Right ventricle myocardium superior (tissue), 1 donor: ENCODE measurements at places on chromosomes 5 and 9. TPM values are rescaled to one million over a fixed set of nuclear protein-coding genes. Genes with fewer than 3 reads are reported as not detected.

GRCh38 chr9:136786451-136786850 lies 4.7 kb upstream of the TMEM141 start:
- DNase-seq = no peak

DNA sequence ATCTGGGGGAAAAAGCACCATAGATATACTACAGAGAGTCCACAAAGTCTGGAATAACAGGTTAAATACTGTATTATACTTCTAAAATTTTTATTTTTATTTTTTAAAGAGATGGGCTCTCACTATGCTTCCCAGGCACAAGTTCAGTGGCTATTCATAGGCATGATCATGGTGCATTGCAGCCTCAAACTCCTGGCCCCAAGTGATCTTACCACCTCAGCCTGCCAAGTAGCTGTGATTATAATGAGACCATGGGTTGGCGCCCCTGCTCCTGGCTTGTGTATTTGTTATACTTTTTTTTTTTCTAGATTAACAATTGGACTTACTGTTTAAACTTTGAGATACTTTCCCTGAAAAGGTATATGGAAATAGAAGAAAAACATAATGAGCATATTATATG lies 25.9 kb downstream of the ERBIN start:
- no peak for DNase-seq

- DNase-seq = peak; percentile 17
Observed at GRCh38 chr9:134971196-134971595, 53.5 kb upstream of the FCN1 start.

GRCh38 chr5:158384535-158385481 lies 525.9 kb upstream of the CLINT1 start:
- no peak for DNase-seq

DNA sequence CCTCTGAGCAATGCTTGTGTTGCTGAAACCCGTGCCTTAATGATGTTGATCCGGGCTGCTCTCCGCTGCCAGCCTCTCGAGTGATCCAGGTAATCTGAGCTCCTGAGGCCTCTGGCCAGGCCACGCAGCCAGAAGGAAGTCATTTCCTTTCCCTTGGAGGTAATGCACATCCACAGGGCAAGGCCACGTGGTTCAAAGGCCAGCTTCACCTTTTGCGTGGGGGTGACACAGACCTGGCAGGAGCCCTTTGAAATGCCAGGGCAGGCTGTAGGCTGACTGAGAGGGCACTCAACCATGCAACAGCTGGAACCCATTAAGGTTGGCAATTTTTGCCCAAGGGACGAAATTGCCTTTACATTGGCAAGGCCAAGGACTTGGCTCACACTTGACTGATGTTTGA lies 80.4 kb downstream of the LIX1 start:
- no peak for DNase-seq

- DNase-seq = no peak
Observed at GRCh38 chr9:73805111-73805510, 653.4 kb downstream of the ANXA1 start.

- DNase-seq = no peak
Observed at GRCh38 chr9:132673355-132673754, 3.1 kb downstream of the GTF3C4 start.

- no peak for DNase-seq
Observed at GRCh38 chr5:96516631-96517071, 83.6 kb upstream of the PCSK1 start.

- DNase-seq = no peak
Observed at GRCh38 chr5:171521219-171521633, 101.8 kb downstream of the FGF18 start.

DNA sequence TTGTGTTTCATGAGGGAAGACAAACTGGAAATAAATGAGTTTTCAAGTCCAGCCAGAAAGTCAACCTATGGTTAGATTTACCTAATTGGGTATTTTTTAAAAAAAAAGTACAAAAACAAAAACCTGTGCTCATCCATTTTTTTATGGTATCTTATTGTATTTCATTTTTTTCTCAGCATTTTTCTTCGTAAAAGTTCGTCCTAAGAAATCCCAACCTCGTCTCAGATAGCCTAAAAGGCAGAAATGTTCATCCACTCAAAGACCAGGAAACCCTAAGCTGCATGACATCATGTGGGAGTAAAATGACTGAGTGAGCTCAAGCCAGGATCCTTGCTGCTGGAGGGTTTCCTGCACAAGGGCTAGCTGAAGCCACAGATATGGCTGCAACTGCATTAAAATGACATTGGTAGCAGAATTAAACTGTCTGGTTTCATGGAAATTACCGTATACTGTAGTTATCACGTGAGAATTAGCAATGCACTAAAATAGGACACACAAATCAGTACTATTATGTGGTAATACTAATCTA lies 70.4 kb downstream of the NFIB start:
- DNase-seq = no peak

GRCh38 chr9:95313010-95313498 lies 4.5 kb downstream of the FANCC start:
- DNase-seq = peak; percentile 76

DNA sequence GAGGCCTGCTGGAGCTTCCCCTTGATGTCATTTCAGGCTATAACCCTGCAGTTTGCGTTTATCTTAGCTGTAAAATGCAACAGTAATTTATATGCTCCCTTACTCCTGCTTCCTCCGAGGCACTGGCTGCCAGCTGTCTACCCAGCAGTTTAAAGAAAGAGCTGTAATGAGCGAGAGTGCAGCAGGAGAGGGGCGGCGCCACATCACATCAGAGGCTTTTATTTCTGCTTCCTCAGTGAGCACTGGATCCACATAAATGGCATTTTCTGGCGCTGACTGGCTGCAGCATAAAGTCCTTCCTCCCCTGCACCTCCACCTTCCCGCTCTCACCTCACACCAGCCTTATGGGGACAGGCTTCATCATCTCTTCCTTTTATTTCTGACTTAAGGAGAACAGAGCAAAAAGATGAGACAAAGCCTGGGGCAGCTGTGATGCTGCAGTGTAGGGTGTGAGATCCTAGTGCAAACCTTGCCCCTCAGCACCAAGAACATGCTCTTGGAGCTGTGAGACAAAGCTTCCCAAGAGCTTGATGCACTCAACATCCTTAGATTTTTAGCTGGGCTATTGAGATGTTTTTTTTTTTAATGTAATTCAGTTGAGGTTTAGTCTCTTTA lies 829.6 kb upstream of the ZNF608 start:
- no peak for DNase-seq

- peak; percentile 34 for DNase-seq
Observed at GRCh38 chr9:134317400-134317789, 8.9 kb upstream of the RXRA start.

DNA sequence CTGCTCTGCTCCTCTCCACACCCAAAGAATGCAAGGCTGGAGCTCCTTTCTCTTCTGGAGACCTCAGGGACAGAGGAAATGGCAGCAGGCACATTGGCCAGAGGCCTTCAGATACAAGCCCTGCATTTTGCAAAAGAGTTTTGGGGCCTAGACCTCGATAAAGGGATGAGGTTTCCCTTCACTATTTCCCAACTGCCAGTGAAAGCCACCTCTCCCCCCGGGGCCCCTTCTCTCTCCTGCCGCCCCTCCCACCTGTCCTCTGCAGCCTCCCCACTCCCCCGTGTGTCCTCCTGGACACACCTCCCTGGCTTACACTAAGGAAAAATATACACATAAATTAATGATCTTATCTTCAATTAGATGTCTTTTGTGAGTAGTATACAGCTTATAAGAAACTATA lies 21.3 kb upstream of the LMNB1 start:
- DNase-seq = no peak

GRCh38 chr9:87783180-87783579 lies 57.3 kb downstream of the CTSL start:
- DNase-seq = no peak

- DNase-seq = no peak
Observed at GRCh38 chr9:79661886-79662536, 90.2 kb downstream of the TLE4 start.

DNA sequence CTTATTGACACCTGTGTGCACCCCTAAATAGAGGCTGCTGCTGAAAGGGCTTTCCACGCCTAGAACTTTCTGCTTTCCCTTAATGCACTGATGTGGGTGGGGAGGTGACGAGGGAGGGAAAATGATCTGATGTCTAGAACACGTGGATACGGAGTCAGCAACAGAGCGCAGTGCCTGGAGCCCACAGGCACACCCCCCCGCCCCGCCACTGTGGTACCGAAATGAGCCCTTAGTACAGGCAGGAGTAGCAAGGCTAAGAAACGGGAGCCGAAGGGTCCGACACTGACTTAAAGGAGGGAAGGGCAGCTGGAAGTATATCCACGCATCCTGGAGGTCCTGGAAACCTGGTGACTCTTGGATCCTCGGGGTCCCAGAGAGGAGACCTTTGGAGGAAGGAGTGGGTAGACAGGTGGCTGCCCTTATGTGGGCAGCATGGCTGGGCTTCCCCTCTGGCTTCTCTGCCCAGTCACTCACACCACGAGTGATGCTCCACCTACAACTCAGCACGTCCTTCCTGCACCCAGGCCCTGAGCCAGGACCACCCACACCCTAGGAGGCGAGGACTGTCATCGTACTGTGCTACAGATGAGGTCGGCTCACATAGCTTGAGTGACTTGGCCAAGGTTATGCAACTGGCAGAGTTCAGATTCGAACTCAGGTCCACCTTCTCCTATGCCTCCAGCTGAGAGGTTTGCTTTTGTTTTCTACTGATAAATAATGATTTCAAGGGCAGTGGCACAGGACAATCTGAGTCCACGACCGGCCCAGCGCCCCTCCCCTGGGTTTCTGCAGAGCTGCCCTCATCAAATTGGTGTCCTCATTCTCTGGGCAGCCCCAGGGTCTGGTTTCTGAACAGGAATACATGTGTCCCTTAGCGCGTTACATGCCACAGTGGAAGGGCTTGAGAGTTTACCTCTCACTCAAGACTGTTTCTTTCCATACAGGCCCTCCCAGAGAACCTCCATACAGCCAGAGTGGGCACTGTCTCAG lies 4.7 kb upstream of the VAV2 start:
- peak; percentile 22 for DNase-seq

GRCh38 chr9:4225291-4226028 lies 74.4 kb downstream of the GLIS3 start:
- no peak for DNase-seq

DNA sequence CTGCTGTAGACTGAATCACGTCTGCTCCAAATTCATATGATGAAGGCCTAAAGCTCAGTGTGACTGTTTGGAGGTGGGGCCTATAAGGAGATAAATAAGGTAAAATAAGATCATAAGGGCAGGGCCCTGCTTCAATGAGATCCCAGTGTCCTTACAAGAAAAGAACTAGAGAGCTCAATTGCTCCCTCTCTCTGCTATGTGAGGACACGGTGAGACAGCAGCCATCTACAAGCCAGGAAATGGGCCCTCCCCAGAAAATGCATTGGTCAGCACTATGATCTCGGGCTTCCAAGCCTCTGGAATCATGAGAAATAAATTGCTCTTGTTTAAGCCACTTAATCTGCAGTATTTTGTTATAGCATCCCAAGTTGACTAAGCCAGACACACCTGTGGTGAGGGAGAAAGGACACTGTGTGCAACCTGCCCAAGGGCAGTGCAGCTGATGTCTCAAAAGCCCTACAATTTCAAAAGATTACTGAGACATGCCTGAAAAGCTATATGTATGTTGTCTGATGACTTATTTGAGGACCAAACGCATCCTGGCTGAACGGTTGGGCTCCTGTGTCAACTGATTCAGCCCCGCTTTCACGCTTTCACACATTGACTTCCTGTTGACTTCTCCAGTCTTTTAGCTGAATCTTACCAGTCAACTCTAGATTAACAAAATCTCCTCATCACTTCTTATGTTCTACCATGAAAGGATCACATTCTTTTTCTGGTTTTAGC lies 13.2 kb downstream of the GZMK start:
- no peak for DNase-seq

DNA sequence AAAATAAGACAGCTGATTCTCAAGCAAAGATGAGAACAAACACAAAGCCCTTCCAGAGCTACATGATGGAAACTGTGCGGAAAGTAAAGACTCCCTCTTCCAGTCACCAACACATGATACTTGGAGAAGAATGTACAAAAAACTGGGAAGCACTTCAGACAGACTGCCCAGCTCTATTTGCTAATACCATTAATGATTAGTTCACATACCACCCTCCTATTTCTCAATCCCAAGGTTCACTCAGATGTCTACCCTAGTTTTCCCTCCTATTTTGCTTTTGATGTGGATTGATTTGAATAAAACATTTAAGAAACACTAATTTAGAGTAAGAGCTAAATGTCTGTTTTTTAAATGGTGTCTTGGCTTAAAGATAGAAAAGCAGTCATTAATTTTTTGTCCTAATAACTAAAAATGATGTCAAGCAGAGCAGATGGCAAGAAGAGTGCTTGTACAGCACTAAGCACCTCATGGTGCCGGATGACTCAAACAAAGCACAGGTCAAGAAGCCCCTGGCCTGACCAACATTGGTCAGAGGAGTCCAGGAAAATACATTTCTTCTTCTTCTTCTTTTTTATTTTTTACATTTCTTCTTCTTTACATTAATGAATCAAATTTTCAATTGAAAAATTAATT lies 639.4 kb downstream of the PDE4D start:
- DNase-seq = no peak

- no peak for DNase-seq
Observed at GRCh38 chr5:76732405-76733048, 16.6 kb downstream of the F2R start.

GRCh38 chr9:2411459-2412215 lies 209.9 kb upstream of the VLDLR start:
- no peak for DNase-seq

DNA sequence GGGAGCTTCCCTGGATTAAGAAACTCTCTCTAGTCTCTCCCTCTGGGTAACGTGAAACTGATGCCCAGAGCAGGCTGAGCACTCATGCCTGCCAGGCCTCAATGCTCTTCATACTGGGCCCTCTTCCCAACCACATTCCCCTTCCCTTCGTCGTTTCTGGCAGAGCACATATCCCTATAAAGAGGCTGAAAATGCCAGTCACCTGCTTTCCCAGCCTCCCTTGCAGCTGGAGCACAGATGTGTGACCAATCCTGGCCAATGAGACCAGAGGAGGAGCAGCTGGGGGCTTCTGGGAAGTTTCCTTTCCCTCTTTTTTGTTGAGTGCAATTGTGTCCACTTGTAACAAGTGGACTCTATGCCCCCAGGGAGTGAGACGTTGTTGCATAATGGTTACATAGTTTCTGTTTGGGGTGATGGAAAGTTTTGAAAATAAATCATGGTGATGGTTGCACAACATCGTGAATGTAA lies 30.2 kb upstream of the SMIM23 start:
- no peak for DNase-seq

PLCXD3 gene
- total RNA-seq = 79.3 TPM

NEURL1B gene
- total RNA-seq = 28.8 TPM

SLC45A2 gene
- not detected for total RNA-seq

SV2C gene
- total RNA-seq = not detected

PCDHGA10 gene
- total RNA-seq = 5.4 TPM

UGT3A2 gene
- not detected for total RNA-seq

FOXD4L6 gene
- not detected for total RNA-seq

TAF11L10 gene
- not detected for total RNA-seq
